ENCODE measurements at places on chromosomes 2 and 18.
A peak's percentile ranks its signal among the peaks of the same experiment; 100 is the strongest.

DNA sequence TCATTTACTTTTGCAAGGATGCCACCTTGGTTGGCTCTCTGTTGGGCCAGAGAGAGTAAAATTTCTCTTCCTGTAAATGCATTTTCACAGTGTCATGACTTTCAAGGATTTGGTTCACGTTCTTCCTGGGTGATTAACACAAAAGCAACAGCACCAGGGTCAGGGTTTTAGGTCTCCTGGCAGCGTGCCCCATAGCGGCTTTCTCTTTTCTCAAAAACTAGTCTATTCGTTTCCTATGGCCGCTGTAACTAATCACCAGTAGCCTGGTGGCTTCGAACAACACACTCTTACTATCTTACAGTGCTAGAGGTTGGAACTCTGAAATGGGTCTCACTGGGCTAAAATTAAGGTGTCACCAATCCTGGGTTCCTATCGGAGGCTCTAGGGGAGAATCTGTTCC, 56.3 kb upstream of the ACMSD start:
- no peak for DNase-seq

DNA sequence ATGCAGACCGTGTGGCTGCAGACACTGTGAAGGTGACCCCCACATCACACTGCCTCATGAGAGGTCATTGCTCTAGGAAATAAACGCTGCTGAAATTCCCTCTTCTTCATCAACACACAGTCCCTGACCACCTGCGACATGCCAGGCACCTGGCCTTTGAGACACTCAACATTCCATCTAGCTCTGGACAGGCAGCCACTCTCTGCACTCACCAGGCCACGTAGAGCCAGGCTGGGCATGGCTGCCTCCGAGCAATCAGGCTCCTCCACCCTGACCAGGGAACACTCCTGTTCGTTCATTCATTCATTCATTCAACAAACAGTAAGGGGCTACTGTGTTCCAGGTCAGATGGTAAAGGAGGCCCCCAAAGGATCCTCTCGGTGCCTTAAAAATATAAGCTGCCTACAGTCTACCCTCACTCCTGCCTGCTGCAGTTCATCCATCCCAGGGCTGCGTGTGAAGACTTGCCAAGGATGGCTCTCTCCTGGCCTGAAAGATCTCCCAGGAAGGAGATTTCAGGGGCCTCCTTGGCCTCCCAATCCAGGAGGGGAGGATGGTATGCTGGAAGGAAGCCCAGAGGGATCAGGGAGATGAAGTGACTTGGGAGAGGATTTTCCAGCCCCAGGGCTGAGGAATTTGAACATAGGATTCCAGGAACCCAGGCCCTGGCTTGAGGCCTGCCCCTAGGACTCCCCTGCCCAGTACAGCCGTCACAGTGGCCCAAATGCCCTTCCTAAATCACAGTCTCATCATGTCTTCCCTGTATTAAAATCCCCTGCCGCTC, 66.7 kb downstream of the TNS1 start:
- peak; percentile 91 for DNase-seq

DNA sequence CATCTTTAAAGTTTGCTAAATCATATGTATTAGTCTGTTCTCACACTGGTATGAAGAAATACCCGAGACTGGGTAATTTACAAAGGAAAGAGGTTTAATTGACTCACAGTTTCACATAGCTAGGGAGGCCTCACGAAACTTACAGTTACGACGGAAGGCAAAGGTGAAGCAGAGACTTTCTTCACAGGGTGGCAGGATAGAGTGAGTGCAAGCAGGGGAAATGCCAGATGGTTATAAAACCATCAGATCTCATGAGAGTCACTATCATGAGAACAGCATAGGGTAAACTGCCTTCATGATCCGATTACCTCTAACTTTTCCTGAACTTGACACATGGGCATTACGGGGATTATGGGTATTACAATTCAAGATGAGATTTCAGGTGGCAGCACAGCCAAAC, 1075.2 kb upstream of the NRXN1 start:
- no peak for DNase-seq

GRCh38 chr2:2046497-2046896, 284.6 kb downstream of the MYT1L start:
- DNase-seq, result no peak

DNA sequence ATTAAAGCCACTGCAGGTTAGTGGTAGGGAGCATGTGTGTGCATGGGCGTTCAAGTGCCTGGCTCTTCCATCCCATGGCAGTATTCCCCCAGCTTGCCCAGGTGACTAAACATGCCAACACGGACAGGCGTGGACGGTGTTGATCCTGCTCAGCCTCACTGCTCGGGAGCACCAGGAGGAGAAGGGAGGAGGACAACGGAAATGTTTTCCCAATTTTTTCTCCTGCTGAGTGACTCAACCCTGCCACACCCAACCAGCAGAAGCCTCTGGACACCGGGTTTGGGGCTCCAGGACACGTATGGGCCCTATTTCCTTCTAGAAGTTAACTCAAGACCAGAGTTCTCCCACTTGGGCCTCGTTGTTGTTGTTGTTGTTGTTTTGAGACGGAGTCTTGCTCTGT, 139.1 kb downstream of the CYP26B1 start:
- no peak for DNase-seq

Data from fibroblast of skin of back (primary cell).